ENCODE measurements at places on chromosomes 11 and 22.

DNA sequence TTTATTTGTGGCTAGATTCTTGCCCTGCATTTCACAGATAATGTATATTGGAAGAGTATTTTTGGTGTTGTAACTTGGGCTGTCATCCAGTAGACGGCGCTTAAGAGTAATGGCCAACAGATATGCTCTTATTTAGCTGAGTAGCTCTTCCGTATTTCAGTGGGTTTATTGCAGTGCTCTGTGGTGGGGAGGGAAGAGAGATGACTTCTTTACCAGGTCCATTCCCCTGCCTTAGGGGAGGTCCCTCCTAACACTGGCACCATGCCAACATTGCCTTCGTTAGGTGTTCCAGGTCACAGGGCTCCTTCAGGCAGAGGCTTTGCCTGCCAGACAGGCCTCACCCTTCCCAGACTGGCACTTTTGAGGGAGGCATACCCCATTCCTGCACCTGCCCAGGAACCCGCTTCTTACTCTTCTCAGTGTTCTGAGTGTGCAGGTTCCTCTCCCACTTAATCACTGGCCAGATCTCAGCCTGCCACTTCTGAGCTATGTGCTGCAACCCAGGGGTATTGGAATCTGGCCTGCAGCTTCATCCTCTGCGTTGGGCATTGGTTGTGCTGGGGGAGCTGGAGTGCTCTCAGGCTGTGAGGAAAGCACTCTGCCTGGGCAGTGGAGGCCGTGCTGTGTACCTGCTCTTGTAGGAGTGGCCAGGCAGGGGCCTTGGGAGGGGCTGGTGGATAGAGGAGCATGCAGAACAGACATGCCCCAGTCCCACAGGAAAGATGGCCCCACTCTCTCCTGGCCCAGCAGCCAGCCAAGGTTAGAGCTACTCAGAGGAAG, 29.4 kb upstream of the SLN start:
- DNase-seq: no peak

GRCh38 chr22:31630331-31631329, 31.4 kb downstream of the PISD start:
- DNase-seq: no peak

DNA sequence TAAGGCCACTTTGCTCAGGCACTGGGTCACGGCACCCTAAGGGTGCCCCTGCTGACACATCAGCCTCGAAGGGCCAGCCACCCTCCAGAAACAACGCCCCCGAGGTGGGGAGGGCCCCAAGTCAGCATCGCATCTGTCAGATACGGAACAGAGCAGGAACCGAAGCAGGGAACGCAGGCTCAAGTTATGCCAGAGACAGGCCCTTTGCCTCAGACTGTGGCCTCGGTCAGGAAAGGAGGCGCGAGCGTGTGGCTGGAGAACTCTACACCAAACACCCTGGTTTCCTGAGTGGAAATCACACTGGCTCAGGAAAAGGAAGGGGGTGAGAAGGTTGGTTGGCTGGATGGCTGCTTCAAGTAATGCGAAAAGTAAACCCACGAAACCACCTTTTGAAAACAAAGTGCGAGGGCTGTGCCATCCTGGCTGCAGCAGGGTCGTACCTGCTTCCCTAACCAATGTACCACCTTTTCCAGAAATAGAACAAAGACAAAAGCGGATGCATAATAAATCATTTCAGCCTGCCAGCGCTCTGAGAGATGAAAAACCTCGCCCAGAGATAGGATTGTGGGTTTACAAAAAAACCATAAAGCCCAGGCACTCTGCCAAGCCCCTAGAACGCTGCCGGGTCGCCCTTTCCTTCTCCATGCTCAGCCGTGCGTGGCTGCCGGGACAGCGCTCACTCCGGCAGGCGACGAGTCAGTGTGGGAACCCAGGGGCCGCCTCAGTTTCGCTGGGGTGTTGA, 38.6 kb downstream of the TRMU start:
- no peak for DNase-seq

GRCh38 chr22:47605441-47605840, 843.0 kb downstream of the TBC1D22A start:
- no peak for DNase-seq

DNA sequence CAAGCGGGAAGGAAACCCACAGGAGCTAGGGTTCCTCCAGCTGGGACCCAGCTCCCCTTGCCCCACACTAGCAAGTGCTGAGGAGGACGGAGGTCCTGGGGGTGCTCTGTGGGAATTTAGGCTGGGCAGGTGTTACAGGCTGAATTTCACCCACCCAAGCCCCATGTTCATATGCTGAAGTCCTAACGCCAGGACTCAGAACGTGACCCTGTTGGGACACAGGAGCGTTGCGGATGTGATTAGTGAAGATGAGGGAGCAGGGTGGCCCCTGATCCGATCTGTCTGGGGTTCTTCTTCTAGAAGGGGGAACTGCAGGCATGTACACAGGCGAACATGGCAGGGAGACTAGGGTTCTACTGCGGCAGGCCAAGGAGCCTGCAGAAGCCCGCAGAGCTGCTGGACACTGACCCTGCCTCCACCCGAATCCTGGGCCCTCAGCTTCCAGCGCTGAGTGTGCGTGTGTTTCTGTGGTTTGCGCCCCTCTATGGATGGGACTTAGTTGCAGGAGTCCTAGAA, 103.4 kb upstream of the FGF3 start:
- DNase-seq: no peak

- DNase-seq: no peak
Measured at GRCh38 chr11:114291381-114291780, 4.8 kb upstream of the NNMT start.

GRCh38 chr11:1559111-1559951, 12.7 kb downstream of the DUSP8 start:
- DNase-seq: no peak

- no peak for DNase-seq
Measured at GRCh38 chr22:49833340-49834007, 5.8 kb upstream of the BRD1 start.

- no peak for DNase-seq
Measured at GRCh38 chr11:34682825-34683224, 61.9 kb downstream of the EHF start.

DNA sequence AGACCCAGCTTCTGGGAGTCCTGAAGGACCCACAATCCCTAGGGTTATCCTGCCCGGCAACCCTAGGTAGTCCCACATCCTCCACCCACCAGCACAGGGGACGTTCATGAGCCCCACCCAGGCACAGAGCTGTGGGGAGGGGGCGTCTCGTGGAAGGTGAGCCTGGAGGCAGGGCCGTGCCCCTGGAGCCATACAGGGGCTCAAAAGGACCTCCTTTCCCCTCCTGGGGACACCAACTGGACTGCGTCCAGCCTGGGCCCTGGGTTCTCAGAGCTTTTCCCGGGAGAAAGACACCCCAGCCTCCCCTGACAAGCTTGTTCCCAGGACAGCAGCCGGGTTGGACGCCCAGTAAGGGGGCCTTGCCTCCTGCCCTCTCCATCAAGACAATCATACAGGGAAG, 78.4 kb downstream of the BRD1 start:
- DNase-seq: no peak

- no peak for DNase-seq
Measured at GRCh38 chr22:24117942-24118341, 63.3 kb upstream of the SUSD2 start.

DNA sequence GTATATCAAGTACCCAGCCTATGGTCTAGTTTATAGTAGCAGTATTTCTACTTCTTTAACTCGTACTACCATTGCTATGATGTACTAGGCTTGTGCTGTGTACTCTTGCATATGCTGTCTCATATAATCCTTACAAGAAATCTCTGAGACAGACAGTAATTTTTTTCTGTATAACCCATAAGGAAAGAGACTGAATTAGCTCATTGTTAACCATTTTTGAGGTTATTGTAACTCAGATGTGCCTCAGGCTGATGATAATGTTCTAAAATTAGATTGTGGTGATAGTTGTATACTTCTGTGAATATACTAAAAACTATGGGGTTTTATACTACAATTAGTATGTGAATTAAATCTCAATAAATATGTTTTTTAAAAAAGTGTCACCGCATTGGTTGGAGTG, 112.2 kb upstream of the RRM1 start:
- no peak for DNase-seq

GRCh38 chr11:134047586-134047999, 21.3 kb upstream of the JAM3 start:
- no peak for DNase-seq

- peak; percentile 49 for DNase-seq
Measured at GRCh38 chr11:87290304-87290922, 252.7 kb downstream of the TMEM135 start.

GRCh38 chr11:122097419-122098001, 18.5 kb downstream of the BLID start:
- DNase-seq: no peak

DNA sequence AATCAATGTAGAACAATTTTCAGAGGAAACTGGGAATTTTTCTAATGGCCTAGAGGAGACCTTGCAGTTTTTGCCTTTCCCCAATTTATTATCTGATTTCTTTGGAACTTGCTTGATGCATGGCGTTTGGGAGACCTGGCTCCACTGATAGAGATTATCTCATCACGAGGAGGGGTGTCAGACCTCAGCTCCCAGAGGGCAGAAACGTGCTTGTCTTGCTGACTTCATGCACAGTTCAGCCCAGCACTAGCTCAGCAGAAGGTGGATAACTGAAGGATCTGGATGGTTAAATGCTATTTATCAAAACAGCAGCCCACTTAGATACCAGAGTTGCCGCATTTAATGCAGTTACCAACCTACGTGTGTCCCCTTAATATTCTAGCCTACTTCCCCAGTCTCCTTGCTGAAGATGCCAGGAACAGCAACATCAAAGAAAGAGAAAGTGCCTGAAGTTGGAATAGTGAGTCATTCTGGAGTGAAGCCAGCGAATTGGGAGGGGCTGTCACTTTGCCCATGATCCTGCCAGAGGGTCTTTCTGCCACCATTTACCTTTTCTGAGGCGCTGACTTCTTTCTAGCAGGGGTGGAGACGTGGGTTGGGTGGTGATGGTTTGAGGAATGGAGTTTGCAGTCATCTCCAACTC, 133.5 kb upstream of the CADM1 start:
- DNase-seq: no peak

GRCh38 chr11:27215471-27216269, 147.3 kb downstream of the CCDC34 start:
- DNase-seq: no peak

GRCh38 chr11:75402002-75402773, 2.9 kb downstream of the RPS3 start:
- DNase-seq: no peak

GRCh38 chr11:30489076-30489475, 97.1 kb downstream of the MPPED2 start:
- no peak for DNase-seq

DNA sequence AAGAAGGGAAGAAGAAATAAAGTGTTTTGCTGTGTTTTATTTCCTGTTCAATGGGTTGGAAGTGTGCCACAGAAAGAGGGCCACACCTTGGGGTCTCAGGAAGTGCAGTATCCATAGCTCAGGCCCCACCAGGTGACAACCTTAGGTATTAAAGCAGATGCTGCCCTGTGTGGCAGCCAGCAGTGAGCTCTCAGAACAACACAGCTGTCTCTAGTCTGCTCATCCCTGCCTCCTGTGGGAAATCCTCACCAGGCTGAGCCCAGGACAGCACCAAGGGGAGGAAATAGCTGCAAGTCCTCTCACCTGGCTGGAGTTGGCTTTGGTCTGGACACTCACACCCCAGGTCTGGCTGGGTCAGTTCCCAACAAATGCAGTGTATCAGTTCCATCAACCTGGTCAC, 25.1 kb downstream of the ARL14EP start:
- DNase-seq: no peak

GRCh38 chr11:30546334-30546733, 39.8 kb downstream of the MPPED2 start:
- no peak for DNase-seq

Measured in NCI-H1694 treated with DMSO at 0.1 percent for 48 hours (cell line).